ENCODE measurements at places on chromosomes 4 and X.
A peak's percentile ranks its signal among the peaks of the same experiment; 100 is the strongest.

GRCh38 chr4:96312046-96312685, 472.3 kb downstream of the PDHA2 start:
- no peak for DNase-seq

GRCh38 chrX:123830309-123830708, 29.5 kb upstream of the XIAP start:
- DNase-seq: no peak

DNA sequence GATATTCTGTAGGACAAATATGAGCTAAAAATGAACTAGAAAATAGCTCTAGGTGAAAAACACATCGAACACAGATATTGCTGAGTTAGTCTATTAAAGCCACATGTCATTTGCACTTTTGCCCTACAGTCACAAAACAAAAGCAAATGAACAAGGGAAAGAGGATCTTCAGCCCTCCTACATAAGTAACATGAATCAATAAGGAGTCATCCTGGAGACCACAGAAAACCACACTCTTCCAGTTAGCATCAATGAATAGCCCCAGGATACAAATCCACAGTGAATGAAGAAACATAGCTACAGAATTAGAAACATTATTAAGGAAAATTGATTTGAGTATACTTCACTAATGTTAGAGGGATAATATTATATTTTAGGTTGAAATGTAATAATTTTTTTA, 311.4 kb downstream of the MAPK10 start:
- DNase-seq: no peak

- DNase-seq: no peak
Measured at GRCh38 chr4:137474711-137475301, 57.5 kb downstream of the PCDH18 start.

GRCh38 chr4:81523672-81524327, 52.1 kb upstream of the RASGEF1B start:
- DNase-seq: no peak

- no peak for DNase-seq
Measured at GRCh38 chr4:149296503-149296902, 519.1 kb downstream of the IQCM start.

DNA sequence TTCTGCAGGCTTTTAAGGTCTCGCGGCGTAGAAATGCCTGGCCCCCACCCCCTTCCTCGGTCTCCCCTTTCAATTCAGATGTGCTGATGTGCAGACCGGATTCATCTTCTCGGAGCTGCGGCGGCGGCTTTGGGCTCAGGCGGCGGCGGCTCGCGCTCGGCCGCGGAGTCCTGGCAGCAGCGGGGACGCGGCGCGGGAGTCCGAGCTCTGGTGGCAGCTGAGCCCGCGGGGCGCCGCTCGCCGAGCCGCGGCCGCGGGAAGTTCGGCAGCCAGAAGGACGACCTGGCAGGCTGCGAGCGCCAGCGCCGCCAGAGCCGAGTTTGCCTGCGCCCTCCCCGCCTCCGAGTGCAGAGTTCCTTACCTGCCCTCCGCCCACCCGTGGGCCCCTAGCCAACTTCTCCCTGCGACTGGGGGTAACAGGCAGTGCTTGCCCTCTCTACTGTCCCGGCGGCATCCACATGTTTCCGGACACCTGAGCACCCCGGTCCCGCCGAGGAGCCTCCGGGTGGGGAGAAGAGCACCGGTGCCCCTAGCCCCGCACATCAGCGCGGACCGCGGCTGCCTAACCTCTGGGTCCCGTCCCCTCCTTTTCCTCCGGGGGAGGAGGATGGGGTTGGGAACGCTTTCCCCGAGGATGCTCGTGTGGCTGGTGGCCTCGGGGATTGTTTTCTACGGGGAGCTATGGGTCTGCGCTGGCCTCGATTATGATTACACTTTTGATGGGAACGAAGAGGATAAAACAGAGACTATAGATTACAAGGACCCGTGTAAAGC, 448 bp downstream of the TLL1 start:
- DNase-seq: no peak

- DNase-seq: peak; percentile 40
Measured at GRCh38 chrX:70433848-70434351, 10.7 kb upstream of the DLG3 start.

DNA sequence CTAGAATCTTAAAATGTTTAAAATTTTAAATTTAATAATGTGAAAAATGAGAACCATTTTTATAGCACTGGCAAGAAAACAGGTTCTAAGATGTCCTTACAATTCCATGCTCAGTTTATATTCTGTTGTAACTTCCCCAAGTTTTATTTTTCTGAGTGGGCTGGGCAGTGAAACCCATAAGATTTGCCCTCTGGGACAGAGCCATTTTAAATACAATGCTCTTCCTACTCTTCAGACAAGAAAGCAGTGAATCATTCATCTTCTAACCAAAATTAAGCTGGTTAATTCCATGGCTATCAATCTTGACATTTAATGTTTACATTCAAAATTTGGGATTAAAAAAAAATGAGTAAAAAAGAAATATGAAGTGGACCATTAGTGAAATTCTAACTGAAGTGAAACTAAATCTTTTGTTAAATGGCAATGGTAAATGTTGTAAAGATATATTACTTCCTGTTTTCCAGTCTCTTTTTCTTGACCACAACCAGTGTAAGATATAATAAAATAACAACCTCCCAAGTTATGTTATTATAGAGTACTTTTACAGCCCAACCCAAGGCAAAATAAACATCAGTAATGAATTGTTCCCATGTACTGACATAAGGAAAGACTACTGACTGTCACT, 37.2 kb upstream of the PTPN13 start:
- no peak for DNase-seq

GRCh38 chrX:52425775-52426174, 57.0 kb downstream of the XAGE2 start:
- DNase-seq: no peak

DNA sequence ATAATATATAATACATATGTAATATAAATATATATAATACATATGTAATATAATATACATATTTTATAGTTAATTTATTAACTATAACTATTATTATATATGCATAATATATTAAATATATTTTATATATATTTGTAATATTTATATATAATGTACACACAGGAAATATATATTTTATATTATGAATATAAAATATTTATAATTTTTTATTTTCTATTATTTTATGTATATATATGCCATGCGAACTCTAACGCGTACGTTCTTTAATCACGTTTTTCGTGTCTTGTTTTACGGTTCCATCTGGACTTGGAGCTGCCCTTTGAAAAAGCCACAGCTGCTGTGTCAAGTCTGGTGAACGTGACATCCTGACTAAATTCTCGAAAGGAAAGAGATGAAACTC, 332.1 kb downstream of the ASMT start:
- DNase-seq: no peak

- DNase-seq: no peak
Measured at GRCh38 chr4:141705747-141706377, 69.5 kb downstream of the IL15 start.

GRCh38 chr4:48913346-48913745, 6.8 kb upstream of the OCIAD2 start:
- no peak for DNase-seq

DNA sequence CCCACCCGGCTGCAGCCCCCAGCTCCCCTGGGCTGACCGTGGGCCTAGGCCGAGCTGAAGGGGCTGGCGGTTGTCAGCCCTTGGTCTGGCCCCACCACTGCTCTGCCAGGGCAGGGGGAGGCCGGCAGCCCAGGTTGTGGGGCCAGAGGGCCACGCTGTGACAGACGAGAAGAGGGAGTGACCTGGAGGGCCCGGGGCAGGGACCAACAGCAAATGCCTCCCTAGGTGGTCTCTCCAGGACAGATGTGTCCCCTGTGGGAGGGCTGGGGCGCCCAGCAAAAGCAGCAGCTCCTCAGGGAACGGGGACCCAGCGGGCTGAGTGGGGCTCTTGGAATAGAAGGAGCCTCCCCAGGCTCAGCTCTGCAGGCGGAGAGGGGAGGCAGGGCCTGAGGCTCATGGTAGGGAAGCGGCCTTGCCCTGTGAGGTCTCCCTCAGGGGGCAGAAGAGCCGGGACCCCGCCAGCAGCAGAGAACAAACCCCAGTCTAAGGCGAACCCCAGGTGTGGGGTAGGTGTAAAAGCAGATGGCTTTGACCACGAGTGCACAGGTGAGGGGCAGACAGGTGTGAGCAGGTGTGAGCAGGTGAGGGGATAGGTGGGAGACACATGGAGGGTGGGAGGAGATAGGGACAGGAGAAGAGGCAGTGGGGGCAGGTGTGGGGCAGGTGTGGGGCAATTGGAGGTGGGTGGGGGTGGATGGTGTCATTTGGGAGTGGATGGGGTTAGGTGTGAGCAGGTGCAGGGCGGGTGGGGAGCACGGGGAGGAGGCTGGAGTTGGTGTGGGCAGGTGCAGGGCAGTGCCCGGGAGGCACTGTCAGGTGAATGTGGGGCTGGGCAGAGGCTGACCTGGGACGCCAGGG, 34.1 kb upstream of the SPON2 start:
- no peak for DNase-seq
